ENCODE measurements at places on chromosomes 7 and 10.

DNA sequence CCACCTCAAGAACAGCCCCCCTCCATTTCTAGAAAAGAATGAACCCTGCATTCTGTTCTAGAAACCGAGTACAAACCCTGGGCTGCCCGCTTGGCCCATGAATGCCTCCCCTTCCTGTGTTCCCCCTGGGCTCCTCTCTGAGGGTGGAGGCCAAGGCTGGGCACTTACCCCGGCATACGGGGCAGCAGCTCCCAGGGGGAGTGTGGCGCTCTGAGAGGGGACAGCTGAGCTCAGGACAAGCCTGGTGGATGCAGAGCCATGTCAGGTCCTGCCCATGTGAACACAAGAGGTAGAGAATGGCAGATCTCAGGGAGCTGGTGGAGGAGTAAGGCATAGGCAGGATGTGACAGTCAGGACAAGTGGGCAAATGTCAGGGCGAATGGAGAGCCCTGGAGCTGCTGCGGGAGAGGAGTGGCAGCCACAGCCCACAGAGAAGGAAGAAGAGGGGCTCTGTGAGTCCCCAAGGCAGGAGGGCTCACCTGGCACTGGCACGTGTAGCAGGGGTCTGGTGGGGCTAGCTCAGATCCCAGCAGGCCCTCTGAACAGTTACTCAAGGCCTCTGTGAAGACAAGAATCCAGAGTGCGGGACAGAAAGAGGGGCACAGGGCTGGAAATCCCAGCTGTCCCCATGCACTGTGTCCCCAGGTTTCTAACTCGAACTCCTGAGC is 18.9 kb downstream of the ATP6V1F start:
- no peak for DNase-seq

DNA sequence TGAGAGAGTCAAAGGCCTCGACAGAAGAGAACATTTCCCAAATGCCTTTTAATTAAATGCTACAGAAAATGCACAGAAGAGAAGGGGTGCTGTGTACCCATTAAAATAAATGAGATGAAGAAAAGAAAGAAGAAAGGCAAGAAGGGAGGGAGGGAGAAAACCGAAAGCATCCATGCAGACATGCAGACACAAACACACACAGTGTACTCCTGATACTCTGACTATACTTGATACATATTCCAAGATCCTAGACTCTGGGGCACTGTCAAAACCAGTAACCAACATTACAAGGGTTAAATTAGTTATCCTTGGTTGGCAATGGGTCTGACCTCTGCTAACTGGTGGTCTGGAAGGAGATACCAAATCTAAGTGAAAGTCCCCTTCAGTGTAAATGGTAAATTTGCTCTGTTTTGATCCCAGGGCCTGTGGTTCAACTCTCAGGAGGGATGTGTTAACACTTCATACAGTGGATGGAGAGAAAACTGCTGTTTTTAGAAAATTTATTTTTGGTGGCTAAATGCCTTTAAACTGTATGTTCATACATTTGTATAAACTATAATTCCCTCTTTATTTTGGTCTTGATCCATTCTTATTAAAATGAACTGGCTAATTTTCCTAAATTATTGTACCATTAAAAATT is 241.3 kb downstream of the GLI3 start:
- DNase-seq, result no peak

DNA sequence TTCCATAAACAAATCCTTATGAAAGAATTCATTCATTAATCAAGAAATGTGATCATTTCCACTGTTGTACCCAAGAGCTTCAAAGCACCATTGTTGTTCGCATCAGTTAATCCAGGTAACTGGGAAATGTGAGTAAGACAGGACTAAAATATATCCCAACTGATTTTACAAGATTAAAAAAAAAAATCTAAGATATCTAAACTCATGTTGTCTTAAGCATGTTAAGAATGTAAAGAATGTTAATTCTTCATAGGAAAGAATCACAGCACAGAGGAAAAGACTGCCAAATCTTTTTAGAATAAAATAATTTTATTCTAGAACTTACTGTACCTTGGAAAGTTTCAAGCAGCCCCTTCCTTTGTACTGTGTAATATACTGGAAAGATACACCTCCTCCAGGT is 16.4 kb downstream of the FZD1 start:
- no peak for DNase-seq

GRCh38 chr10:121914661-121915060 is 13.2 kb downstream of the ATE1 start:
- no peak for DNase-seq
